ENCODE measurements at places on chromosomes 1 and 21. TPM values are rescaled to one million over a fixed set of nuclear protein-coding genes. Genes with fewer than 3 reads are reported as not detected.

DNA sequence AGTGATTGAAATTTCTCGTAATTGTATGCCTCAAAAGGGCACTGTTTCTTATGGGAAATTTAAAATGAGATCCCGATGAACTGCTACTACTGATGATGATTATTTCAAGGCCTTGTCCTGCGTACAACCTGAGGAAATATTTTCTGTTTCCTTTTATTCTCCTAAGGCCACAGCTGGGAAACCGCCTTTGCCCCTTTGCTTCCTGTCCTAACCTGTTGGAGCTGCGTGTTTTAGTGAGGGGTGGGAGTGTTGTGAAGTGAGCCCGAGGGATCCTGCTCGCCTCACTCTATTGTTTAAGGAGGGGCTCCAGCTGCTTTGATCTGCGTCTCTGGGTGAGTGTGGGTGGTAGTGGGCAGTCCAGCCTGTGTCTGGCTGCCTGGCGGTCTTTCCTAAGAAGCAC lies 14.4 kb downstream of the LAMC2 start:
- DNase-seq: no peak

- no peak for DNase-seq
Measured at GRCh38 chr1:203450479-203451149, 25.0 kb upstream of the PRELP start.

DNA sequence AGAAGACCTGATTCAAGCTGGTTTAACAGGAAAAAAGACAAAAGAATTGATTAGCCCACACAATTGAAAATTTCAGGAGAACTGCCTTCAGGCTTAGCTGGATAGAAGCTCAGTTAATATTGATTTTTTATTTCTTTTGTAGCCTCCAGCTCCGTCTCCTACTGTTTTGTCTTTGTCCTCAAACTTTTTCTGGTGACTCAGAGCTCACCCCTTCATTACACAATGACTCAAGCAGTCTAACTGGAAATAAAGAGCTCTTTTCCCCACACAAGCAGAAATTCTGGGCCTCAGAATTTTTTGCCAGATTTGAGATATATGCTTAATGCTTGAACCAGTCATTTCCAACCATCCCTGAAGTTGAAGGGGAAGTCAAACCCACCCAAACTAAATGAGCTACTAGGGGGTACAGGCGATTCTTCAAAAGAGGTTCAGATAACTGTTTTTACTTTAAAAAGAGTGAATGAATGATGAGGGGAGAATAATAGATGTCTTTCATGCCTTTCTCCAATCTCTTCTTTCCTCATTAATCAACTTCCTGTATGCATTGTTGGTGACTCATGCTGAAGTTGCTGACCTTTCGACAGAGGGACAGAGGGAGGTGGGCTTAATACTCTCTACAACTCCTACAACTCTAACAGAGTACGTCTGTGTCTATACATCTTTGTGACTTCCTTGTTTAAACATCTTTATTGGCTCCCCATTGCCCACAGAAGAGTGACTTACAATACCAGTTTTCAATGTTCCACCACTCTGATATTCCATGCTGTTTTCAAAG lies 6.2 kb upstream of the ACP6 start:
- no peak for DNase-seq

- DNase-seq: no peak
Measured at GRCh38 chr1:33382661-33383415, 48.1 kb downstream of the PHC2 start.

PPIE gene
- 67.6 TPM for total RNA-seq

AGTRAP gene
- total RNA-seq: 9.7 TPM

ZFP69B gene
- 5.4 TPM for total RNA-seq

GSTM5 gene
- 0.46 TPM for total RNA-seq

S100A14 gene
- total RNA-seq: not detected

FAM110D gene
- total RNA-seq: 0.07 TPM

CHAF1B gene
- total RNA-seq: 34.2 TPM

S100A2 gene
- total RNA-seq: 0.44 TPM

PLXNA2 gene
- total RNA-seq: 0.37 TPM

Data from activated T-helper 2 cell treated with anti-CD3 and anti-CD28 coated beads, Interferon-gamma antibody, Interleukin-2, Interleukin-4, amounts not matched to agents 10 μg/mL and 5 μg/mL and 100 μg/mL, durations not matched to agents 14 hours and 24 hours and 36 hours (primary cell).